ENCODE measurements at places on chromosomes 5 and 9.

- no peak for DNase-seq
Measured at GRCh38 chr9:124047251-124047672, 35.7 kb downstream of the LHX2 start.

GRCh38 chr9:36100532-36100931 is 36.0 kb upstream of the GLIPR2 start:
- peak; percentile 33 for DNase-seq

GRCh38 chr5:107997338-107997980 is 326.7 kb upstream of the EFNA5 start:
- DNase-seq: no peak

- DNase-seq: no peak
Measured at GRCh38 chr5:4860631-4861030, 279.5 kb upstream of the ADAMTS16 start.

DNA sequence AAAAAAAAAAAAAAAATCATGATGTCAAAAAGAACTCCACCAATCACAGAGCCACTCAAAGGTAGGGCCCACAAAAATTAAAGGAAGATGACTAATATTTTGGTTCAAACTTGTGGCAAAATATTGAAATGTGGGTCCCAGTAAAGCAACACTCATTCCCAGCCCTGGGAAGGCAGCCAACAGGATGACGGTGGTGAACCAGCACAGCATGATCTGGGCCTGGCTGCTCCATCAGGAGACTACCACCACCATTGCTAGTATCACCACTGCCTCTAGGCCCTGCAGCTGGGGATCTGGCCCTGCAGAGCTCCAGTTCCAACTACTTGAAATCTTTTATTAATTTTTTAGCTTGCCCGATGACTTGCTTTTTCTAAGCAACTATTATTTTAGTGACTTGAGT is 206.8 kb upstream of the ITGA1 start:
- no peak for DNase-seq

- no peak for DNase-seq
Measured at GRCh38 chr9:135524130-135524861, 3.1 kb downstream of the LCN1 start.

GRCh38 chr5:76576450-76576849 is 46.8 kb downstream of the F2RL2 start:
- peak; percentile 88 for DNase-seq

GRCh38 chr9:105971986-105972385 is 277.6 kb downstream of the TMEM38B start:
- DNase-seq: peak; percentile 76

DNA sequence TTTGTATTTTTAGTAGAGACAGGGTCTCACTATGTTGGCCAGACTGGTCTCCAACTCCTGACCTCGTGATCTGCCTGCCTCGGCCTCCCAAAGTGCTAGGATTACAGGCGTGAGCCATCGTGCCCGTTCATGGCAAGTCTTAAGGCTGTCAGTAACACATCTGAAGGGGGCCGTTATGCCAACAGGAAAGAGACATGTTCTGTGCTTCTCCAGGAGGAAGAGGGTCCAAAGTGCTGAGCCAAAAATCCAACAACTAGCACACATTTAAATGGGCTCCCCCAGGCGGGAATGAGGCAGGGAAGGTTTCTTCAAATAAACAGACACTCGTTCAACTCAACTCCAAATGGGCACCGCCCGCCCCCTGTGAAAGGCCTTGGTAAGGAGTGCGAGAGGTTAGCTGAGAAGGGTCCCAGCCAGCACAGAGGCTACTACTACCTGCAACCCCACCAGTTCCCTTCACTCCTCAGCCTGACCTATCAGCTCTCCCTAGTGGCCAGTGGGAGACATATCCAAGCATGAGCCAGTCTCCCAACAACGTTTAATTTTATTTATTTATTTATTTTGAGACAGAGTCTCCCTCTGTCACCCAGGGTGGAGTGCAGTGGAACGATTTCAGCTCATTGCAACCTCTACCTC is 84.1 kb upstream of the DMRT1 start:
- peak; percentile 44 for DNase-seq

- no peak for DNase-seq
Measured at GRCh38 chr9:23822261-23823169, 3.5 kb downstream of the ELAVL2 start.

Measured in muscle of leg (tissue), 16 donors.